ENCODE measurements at places on chromosomes 12 and 14.
A peak's percentile ranks its signal among the peaks of the same experiment; 100 is the strongest.

DNA sequence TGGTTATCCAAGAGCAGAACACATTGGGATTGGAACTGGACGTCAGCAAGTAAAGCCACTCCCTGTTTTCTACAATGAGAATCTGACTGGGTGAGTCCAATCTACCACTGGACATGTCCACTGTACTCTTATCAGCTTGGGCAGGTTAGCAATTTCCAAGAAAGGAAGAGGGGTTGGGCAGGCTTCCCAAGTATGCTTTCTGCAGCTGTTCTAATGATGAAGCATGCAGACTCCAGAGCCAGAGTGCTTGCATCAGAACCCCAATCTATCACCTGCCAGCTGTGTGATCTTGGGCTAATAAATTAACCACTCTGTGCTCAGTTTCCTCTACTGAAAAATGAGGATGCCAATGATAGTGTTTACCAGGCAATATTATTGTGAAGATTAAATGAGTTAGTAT is 92.0 kb downstream of the EMP1 start:
- no peak for DNase-seq

GRCh38 chr12:105667973-105668743 is 337.7 kb downstream of the C12orf75 start:
- DNase-seq: no peak

DNA sequence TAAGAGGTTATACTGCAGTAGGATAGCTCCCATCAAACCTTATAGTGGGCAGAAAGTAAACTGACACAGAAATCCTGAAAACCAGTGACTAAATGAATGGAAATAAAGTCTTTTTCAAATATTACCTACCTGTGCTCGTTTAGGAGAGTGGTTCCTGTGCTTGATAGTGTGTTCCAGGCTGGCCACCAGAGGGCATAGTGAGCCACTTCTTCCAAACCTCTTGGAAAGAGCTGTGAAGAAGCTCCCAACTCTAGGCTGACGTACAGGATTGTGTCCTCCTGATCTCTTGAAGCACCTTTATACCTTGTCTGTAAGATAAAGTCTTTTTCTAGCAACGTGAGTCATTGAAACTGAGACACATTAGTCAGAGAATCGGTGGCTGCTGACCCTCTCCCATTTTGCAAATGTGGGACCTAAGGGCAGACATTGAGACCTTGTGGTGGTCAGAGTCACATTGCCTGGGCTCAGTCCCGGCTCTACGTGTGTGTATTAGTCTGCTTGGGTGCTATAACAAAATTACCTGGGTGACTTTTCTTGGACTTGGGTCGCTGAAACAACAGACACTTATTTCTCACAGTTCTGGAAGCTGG is 17.6 kb downstream of the TDP1 start:
- peak; percentile 39 for DNase-seq

- DNase-seq: no peak
Observed at GRCh38 chr12:40907115-40907527, 214.9 kb downstream of the CNTN1 start.

DNA sequence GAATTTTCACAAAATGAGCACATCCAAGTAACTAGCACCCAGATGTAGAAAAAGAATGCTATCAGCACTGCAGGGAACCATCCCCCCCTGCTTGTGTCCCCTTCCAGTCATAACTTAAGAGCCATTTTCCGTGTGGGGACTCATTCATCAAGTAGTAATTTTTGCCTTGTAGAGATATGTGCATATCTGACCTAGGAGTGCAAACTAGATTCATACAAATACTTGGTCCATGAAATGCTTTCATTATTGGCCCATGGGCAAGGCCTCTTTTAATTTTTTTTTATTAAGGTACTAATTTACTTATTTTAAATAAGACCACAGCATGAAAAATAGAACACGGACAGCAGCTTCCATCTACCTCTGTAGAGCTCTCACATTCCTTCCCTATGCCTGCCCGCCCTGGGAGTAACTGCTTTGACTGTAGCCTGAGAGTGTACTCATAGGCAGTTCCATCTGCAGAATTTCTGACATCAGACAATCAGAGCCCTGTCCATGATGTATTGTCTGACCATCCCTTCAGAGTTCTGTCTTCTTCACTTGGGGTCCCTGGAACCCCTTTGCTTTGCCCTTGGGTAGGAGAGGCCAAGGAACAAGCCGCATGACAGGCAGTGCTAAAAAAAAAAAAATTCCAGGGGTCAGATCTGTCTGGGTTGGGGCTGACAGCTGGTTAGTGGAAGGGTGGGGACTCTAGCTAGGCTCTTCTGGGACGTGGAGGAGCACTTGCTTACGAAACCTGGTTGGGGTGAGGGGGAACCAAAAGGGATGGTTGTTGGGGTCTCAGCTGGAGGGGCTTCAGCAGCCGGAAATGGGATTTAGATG is 131.7 kb downstream of the C12orf75 start:
- no peak for DNase-seq

All from NCI-H1092 (cell line).